ENCODE measurements at places on chromosomes 7 and 10.

- no peak for DNase-seq
These were observed 944 bp downstream of the STEAP1B start for GRCh38 chr7:22499044-22499443.

GRCh38 chr10:125424191-125424847 is 258.6 kb downstream of the TEX36 start:
- no peak for DNase-seq

GRCh38 chr10:12685261-12686058 is 316.1 kb downstream of the CCDC3 start:
- DNase-seq, result no peak

DNA sequence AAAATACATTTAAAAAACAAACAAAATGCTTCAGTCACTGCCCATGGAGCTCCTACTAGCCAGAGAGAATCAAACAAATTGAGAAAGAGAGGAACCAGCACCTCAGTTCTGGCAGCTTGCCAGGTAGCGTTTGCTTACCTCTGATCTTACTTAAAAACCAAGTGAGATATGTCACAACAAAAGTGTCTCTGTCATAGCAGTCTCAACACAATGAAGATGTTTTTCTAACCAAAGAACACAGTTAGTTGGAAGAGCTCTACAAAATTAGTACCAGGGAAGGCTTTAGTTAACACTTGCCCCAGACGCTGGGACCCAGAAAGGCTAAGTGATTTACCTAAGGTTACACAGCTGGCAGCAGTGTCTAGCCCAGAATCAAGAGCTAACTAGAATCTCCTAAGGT is 3.4 kb downstream of the DOCK4 start:
- DNase-seq, result no peak

- DNase-seq, result no peak
These were observed 64.2 kb downstream of the CNNM2 start for GRCh38 chr10:102982296-102982695.

DNA sequence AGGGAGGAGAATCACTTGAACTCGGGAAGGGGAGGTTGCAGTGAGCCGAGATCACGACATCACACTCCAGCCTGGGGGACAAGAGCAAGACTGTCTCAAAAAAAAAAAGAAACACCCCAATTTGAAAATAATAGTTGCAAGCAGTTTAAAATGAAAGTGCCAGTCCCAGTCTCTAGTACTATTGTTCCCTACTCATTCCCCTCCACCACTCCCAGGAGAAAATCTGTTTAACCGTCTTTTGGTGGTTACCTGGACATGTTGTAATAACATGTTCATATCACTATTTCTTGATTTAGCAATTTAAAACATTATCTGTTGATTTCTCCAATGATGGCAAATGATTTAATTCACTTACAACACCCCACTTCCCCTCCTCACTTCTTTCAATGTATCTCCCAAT is 44.7 kb downstream of the KIFBP start:
- DNase-seq, result no peak

GRCh38 chr7:30184791-30185487 is 50.2 kb downstream of the MTURN start:
- no peak for DNase-seq

GRCh38 chr10:75223507-75223906 is 12.2 kb downstream of the COMTD1 start:
- no peak for DNase-seq

GRCh38 chr10:93255546-93255945 is 181.9 kb downstream of the CYP26A1 start:
- no peak for DNase-seq

DNA sequence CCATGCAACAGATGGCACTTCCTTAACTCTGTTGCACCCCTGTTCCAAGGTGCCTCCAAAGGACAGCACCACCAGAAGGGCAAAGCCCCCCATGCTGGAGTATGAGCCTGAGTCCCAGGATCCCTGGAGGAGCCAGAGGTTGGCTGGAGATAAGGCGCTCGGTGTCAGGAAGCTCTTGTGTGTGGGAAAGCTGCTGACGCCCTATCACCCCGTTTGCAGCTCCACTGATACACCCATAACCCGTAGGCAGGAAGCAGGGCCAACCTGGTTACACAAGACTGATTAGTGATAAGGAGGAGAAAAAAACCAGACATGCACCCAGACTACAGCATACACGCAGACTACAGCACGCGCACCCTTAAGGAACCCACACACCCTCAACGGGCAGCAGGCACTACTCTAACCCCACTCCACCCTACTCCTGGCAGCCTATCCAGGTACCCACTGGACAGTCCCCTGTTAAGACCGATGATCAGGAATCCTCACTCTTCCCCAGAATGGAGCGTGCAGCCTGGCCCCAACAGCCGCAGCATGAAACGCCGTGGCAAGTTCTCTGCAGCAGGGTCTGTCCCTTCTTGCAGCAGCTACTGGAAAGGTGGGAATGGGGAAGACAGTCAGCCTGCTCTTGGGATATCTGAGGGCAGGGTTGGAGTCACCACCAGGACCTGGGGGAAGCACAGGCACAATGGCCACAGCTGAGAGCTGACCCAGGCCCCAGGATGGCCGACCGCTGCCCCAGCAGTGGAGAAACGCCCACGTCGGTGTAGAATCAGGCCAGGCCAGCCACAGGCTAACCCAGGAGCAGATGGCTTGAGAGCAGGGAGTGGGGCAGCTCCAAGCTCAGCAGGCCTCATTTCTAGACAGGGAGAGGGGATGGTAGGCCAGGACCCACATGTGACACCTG is 38.3 kb upstream of the TUBB8 start:
- no peak for DNase-seq

- no peak for DNase-seq
These were observed 50.7 kb upstream of the CPXM2 start for GRCh38 chr10:123942114-123942861.

DNA sequence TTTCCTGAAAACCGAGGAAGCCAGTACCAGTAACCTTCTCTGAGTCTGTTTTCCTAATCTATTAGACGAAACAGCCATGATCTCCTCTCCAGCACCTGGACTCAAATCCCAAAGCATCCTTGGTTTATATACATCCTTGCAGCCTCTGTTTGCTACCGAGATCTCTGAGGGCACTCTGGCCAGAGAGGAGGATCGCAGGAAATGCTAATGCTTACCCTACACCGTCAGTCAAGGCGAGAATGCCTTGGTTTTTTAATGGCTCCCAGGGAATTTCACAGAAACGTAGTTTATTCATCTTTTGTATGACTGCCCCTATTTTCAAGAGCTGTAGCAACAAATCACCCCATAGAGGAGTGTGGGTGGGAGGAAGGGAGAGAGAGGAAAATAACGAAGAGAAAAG is 91.5 kb upstream of the CALN1 start:
- no peak for DNase-seq

DNA sequence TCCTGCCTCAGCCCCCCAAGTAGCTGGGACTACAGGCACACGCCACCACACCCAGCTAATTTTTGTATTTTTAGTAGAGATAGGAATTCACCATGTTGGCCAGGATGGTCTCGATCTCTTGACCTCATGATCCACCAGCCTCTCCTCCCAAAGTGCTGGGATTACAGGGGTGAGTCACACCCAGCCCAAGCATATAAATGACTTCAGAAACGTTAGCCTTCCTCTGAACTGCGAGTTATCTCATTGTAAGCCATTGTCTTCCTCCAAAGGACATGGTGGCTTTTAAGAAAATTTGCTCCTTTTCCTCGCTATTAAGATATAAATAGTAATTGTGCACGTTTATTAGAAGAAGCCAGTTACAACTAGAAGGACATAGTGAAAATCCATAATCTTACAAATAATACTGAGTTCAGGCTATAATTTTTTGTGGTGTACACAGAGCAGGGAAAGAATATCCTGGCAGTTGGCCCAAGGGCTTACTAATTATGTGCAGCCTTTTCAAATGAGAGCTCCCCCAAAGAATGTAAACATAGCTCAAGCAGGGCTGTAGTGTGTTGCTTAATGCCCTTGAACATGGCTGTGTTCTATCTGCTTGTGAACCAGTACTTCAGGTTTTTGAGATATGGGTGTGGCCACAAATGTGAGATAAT is 495.8 kb downstream of the PARD3 start:
- DNase-seq, result no peak

DNA sequence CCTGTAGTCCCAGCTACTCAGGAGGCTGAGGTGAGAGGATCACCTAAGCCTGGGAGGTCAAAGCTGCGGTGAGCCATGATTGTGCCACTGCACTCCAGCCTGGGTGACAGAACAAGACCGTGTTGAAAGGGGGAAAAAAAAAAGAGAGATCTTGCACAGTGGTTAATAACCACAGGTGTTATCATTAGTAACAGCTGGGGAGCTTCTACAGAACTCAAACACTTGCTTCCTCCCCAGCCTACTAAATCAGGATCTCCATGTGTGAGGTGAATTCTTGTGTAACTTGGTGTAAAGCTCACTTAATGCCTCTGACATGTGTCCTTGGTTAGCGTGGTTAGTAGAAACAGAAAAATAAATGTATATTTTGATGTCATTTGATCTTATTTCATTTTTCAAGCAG is 43.9 kb upstream of the BMS1 start:
- no peak for DNase-seq

DNA sequence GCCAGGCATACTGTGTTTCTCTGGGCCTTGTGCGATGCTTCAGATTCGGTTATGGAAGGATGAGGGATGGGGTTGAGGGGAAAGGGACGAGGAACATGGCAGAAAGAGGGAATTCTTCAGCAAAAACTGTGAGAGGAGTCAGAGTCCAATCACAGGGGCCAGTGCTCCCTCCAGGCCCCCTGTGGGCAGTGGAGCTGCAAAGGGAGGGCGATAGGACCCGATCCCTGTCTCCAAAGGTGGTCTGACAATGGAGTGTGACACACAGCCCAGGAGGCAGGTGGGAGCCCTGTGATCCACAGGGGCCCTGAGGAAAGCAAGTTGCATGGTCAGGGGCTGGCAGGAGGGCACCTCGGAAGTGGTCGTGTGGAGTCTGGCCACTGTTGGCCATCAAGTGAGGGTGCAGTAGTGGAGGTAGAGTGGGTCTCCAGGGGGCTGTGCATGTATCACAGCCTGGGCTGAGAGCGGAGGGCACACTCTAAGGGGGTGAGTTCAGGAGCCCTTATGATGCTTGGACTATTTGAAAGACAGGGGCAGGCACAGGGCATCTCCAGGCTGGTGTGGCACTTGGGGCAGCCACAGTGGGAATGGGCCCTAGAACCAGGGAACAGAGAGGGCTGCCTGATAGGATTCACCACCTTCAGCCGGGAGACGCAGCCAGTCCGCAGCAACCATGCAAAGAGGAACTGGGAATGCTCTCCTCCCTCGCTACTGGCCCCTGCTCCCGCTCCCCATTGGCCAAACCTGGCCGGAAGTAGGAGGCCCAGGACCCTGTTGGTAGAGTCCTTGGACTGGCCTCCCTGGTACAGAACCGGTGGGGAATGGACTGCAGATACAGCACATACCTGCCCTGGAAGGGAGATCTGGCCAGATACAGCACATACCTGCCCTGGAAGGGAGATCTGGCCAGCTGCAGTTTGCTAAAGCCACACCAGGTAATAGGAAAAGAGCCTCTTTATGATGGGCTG is 115.9 kb downstream of the ADCY1 start:
- DNase-seq, result no peak

DNA sequence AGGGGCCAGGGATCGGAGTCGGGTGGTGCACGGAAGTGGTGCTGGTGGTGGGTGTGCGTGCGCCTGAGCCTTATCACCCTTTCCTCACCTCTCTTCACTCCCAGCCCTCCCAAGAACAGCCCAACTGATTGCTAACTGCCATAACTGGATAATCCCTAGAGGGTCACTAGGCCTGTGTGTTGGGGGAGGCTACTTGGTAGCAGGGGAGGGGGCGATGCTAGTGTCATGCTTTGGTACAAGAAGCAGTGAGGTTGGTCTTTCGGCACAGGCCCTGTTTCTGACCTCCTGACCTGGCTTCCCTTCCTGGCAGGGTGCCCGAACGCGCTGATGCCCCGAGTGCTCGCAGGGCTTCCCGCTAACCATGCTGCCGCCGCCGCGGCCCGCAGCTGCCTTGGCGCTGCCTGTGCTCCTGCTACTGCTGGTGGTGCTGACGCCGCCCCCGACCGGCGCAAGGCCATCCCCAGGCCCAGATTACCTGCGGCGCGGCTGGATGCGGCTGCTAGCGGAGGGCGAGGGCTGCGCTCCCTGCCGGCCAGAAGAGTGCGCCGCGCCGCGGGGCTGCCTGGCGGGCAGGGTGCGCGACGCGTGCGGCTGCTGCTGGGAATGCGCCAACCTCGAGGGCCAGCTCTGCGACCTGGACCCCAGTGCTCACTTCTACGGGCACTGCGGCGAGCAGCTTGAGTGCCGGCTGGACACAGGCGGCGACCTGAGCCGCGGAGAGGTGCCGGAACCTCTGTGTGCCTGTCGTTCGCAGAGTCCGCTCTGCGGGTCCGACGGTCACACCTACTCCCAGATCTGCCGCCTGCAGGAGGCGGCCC is 652 bp downstream of the KAZALD1 start:
- DNase-seq, result no peak

- no peak for DNase-seq
These were observed 9.5 kb downstream of the CHRM2 start for GRCh38 chr7:136877990-136878389.

GRCh38 chr7:874031-874749 is 2.2 kb upstream of the GET4 start:
- no peak for DNase-seq

- DNase-seq, result no peak
These were observed 66.2 kb upstream of the PCBD1 start for GRCh38 chr10:70954381-70955176.

DNA sequence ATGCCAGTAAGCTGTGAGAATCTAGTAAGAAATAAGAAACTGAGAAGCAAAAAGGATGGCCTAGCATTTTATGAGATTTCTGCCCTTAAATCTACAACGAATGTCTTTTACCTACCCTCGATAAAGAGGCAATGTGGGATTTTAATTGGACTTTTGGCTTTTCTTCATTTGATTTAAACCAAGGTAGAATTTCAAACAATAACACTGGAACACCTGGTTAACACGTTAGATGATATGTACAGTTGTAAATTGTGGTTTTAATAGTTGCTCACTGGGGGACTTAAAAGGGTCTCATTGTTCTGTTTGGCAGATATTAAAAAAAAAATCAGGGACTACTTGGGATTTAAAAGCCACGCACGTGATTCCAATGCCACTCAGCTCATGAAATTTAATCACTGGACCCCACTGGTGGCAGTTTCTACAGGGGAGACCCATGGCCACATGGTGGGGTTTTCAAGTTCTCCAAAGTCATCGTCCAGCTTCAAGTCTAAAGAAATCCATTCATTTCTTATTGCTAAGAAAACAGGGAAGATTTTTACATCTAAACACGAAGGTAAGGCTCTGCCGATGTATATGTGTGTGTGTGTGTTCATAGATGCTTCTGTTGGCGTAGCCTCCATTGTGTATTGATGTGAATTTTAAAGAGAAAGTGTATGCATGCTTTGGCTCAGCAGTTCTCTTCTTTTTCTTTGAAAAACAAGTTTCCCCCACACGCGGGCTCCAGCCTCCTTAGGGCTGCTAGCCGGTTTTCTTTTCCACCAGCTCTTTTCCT is 588.6 kb upstream of the MKI67 start:
- DNase-seq, result no peak

GRCh38 chr7:16989811-16990413 is 108.1 kb upstream of the AGR3 start:
- no peak for DNase-seq

- DNase-seq, result no peak
These were observed 16.1 kb downstream of the BRAT1 start for GRCh38 chr7:2539031-2539911.

GRCh38 chr7:106916679-106917078 is 51.6 kb downstream of the PIK3CG start:
- no peak for DNase-seq

All from stimulated activated CD8-positive, alpha-beta memory T cell treated with anti-CD3 and anti-CD28 coated beads, Interleukin-15, amount 100 ng/mL, for 24 hours (primary cell).